ENCODE measurements at places on chromosomes 3 and 15. TPM values are rescaled to one million over a fixed set of nuclear protein-coding genes. Genes with fewer than 3 reads are reported as not detected.
A peak's percentile ranks its signal among the peaks of the same experiment; 100 is the strongest.

ANKRD34C gene
- total RNA-seq = not detected

ACKR2 gene
- total RNA-seq = 0.10 TPM

TMEM266 gene
- 0.10 TPM for total RNA-seq

NEK10 gene
- total RNA-seq = 5.2 TPM

HDC gene
- total RNA-seq = not detected

- no peak for DNase-seq
Observed at GRCh38 chr3:30550246-30550645, 56.2 kb upstream of the TGFBR2 start.

- DNase-seq = no peak
Observed at GRCh38 chr3:20064796-20065564, 24.7 kb downstream of the KAT2B start.

DNA sequence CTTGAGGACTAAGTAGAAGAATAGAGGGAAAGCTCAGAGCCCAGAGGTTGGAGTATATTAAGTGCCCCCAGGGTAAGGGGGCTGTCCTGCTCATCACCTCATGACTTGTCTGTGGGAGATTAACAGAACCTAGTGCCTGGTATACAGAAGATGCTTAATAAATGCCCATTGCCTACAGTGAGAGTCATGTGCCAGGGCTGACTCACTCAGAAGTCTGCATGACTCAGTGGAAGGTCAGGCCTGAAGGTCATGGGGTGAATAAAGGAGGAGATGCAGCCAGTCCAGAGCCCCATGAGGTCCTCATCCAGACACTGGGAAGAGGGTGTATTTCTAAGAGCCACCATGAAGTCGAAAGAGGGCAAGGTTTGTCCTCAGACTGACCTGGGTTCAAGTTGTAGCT lies 62.5 kb upstream of the TLE3 start:
- DNase-seq = peak; percentile 38

GRCh38 chr3:157170861-157171260 lies 10.9 kb upstream of the CCNL1 start:
- DNase-seq = no peak

DNA sequence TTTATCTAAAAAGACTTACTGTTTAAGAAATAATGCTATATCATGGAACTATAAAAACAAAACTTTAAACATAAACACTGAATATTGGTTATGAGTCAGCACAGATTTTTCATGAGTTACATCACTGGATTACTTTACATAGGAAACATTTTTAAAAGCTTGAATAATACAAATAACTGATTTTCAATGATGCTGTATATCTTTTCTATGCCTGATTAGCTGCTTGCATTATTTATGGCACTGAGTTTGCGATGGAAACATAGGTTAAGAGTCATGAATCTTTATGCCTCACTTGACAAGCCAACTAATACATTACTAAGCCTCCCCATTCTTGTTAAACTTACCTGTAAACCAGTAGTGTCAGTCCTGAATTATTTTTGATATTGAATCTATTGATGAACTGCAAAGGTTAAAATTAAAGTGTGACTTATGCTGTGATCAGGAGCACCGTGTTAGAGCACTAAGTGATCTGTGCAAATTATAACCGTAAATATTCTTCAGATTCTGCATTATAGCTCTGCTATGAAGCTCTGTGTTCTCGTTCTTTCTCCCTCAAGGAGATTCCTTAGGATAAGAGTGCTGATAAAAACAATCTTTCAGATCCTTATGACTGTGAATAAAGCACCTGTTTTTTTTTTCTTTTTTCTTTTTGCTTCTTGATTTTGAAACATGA lies 437.3 kb upstream of the BCHE start:
- DNase-seq = no peak

- DNase-seq = no peak
Observed at GRCh38 chr3:56952061-56952460, 108.4 kb upstream of the SPATA12 start.

DNA sequence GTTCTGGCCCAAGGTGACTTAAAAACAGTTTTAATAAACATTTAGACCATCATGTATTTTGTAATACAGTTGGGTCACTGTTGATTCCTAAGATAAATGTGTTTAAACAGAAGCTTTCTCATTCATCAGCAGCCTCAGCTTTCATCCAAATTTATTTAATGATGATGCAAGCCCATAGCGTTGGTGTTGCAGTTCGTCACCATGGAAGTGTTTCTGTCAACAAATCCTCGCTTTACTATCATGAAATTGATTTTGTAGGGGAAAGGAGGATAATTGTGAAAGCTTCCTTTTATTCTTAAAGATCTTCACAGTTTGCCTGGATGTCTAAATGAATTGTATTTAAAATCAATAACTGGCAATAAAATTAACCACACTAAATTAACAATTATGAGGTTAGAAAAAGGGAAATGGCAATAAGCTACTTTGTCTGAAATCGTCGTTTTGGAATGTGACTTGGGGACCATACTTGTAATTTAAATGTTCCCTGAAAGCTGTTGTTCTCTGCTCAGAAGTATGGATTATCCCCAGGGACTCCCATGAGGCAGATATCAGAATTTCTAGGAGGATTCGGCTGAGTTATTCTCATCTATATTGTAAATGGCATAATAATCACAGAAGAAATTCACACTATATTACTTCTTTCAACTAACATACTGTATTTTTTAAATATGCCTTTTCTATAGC lies 29.0 kb downstream of the CMSS1 start:
- peak; percentile 36 for DNase-seq

DNA sequence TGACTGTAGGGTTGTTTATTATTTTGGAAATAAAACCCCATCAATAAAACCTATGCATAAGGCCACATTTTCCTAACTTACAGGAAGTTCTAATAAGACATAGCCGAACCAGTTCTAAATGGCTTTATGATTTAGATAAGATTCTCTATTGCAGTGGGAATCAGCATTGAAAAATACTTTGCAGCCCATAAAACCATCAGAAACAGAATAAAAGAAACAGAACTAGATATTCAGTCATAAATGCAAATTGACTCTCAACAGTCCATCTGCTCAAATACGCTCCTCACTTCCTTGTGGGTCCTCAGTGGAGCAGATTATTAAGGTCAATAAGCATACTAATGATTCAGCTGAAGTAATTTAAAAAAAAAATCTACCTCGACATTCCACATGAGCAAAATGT lies 8.8 kb downstream of the SATB1 start:
- DNase-seq = no peak

DNA sequence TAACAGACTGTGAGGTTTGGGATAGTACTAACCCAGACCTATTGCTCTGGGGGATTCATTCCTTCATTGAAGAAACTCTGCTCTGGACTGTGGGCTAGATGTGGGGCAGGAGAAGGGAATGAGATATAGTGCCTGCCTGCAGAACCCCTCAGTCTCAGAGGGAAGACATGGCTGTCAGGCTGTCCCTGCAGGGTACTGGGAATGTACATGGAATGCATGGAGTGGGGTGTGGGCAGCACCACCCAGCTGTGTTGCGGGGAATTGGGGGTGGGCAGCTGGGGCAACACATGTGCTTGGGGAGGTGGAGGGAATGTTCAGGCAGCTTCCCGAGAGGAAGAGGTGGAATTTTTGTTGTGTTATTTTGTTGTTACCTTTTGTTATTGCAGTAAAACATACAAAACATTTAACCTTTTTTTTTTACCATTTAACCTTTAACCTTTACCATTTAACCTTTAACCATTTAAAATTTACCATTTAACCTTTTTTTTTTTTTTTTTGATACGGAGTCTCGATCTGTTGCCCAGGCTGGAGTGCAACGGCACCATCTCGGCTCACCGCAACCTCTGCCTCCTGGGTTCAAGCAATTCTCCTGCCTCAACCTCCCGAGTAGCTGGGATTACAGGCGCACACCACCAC lies 7.3 kb downstream of the PAQR5 start:
- no peak for DNase-seq

- peak; percentile 68 for DNase-seq
Observed at GRCh38 chr15:80744826-80745225, 34.3 kb upstream of the CEMIP start.

GRCh38 chr15:83890587-83890986 lies 236.7 kb downstream of the ADAMTSL3 start:
- DNase-seq = no peak

DNA sequence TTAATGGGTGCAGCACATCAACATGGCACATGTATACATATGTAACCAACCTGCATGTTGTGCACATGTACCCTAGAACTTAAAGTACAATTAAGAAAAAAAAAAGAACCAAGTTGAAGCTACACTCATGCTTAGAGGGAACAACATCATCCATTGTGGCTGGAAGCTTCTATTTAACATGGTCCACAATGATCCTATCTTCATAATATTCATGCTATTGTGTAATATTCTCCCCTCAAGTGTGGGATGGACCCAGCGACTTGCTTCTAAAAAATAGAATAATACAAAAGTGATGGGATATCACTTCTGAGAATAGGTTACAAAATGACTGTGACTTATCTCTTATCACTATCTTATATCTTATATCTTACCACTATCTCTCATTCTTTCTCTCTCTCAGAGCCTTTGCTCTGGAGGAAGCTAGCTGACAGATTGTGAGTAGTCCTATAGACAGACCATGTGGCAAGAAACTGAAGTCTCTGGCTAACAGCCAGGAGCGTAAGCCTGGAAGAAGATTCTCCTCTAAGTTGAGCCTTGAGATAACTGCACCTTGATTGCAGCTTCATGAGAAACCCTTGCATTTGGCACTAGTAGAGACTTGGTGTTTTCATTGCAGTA lies 198.5 kb upstream of the MRPL3 start:
- no peak for DNase-seq

DNA sequence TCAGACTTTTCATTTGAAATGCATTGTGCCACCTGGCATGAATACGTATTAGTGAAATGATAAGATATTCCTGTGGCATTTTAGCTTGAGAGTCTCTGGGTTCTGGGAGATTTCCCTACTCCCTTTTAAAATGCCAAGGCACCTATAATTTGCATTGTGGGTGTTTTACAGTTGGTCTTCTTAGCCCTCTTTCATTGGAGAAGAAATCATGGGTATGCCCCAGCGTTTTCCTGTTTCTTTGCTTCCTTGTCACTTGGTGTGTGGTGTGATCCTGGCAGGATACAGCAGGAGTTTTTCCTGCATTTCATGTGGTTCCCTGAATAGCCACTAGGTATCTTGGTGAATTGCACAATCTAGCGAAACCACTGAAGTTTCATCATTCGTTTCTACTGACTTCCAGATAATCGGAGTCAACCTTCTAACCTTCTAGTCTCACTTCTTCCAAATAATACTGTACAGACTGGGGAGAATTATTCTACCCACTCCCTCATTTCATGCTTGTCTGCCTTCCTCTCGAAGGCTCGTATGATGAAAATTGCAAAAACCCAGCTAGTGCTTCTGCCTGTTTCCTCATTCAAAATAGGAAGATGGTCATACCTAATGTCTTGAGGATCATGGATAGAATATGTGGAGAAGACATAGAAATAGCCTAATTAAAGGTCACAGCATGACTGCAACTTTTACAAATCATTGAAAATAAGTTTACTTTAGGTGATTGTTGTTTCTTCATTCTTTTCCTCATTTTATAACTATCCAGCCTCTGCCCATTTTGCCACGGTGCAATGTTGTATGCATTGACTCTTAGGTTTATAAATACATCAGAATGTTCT lies 2.6 kb downstream of the BHLHE40 start:
- DNase-seq = peak; percentile 63

GRCh38 chr15:70538278-70538677 lies 225.1 kb downstream of the UACA start:
- DNase-seq = no peak

GRCh38 chr15:35327789-35328188 lies 218.2 kb downstream of the DPH6 start:
- no peak for DNase-seq

GRCh38 chr3:48232734-48233133 lies 8.2 kb upstream of the ZNF589 start:
- DNase-seq = peak; percentile 54

- DNase-seq = no peak
Observed at GRCh38 chr3:165457096-165457495, 260.9 kb upstream of the SLITRK3 start.

DNA sequence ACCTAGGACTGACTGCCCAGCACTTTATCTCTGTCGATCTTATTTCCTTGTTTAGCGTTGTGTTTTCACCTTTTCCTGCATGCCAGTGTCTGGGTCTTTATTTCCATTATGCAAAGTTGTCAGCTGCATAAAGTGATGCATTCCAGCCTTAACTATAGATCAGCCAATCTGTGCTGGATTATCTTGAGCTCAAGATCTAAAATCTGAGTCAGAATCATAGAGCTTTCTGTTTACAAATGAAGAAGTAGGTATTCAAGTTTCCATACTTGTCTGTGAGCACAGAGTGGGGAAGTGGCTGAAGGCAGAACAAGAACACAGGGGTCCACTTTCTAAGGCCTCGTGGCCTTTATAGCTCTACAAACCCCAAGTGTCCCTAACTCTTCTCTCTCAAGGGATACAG lies 82.4 kb upstream of the PLCL2 start:
- DNase-seq = peak; percentile 11

DNA sequence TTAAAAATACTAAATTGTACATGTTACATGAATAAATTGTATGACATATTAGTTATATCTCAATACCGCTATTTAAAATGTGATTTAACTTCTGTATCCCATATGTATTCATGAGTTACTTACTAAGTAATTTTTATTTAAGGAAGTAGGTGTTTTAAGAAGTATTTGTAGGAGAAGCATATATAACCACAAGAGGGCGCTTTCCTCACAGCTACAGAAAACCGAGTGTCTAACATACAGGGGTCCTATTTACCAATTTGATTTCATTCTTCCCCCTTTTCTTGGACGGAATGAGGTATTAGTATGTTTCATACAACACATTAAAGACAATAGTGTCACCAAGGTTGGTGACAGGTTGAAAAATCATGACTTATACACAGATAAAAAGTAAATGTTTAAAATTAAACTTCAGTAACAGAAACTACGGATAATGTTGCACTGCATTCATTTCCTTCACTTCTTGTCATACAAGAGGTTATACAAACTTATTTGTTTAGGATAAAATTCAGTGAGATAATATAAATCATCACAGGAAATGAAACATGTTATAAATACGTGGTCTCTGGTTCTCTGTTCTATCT lies 253.6 kb downstream of the MAGI1 start:
- peak; percentile 37 for DNase-seq

DNA sequence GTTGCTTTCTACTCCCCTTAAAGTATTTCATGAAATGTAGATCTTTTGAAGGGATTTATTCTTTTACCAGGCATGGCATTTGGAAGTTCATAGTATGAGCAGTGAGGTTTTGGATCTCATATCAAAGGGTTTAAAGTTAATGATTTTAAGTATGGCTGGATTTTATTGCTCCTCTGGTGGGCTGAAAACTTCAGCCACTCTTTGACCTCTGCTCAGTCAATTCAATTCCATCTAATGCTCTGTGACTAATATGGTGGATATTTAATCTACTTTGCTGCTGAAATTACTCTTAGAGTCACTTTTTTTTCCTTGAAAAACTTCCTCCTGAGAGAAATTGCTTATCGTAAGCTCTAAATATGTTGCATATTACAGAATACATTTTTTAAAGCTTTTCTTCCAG lies 218.6 kb downstream of the NR2F2 start:
- DNase-seq = no peak

DNA sequence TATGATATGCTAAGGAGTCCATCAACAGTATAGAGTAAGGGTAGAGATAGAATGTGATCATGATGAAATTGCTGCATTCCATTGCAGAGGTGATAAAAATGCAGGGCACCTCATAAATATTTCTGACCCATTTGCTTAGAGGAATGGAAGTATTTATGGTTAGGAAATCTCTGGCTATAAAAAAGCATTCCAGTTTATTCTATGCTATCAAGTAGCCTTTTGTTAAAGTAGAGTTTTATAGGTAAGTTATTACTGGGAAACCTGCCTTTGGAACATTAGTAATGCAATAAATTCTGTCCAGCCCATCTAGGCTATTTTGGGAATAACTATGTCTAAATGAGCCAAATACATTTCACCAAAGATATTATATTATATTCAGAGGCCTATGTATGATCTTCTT lies 19.8 kb upstream of the STRIT1 start:
- peak; percentile 17 for DNase-seq

GRCh38 chr3:190847436-190847835 lies 15.1 kb downstream of the GMNC start:
- DNase-seq = no peak
